ENCODE measurements at places on chromosomes 1 and 21.

DNA sequence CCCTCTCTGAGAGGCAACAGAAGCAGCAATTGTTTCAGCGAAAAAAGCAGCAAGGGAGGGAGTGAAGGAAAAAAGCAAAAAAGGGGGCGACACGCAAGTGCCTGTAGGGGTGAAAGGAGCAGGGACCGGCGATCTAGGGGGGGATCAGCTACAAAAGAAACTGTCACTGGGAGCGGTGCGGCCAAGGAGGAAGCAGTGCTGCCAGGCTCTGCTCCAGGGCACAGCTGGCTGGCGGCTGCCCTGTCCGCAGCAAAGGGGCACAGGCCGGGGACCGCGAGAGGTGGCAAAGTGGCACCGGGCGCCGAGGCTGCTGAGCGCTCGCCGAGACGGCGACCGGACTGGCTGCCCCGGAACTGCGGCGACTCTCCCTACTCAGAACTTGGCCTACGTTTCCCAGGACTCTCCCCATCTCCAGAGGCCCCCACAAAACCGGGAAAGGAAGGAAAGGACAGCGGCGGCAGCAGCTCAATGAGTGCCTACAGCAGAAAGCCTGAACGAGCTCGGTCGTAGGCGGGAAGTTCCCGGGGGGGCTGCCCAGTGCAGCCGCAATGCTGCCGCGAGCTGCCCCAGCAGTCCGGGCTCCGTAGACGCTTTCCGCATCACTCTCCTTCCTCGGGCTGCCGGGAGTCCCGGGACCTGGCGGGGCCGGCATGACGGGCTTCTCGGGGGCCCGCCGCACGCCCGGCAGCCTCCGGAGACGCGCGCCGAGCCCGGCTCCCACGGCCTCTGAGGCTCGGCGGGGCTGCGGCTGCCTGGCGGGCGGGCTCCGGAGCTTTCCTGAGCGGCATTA is 1.0 kb upstream of the CDKN2C start:
- DNase-seq = peak; percentile 32

- DNase-seq = no peak
Observed at GRCh38 chr1:243271996-243272395, 16.2 kb downstream of the SDCCAG8 start.

DNA sequence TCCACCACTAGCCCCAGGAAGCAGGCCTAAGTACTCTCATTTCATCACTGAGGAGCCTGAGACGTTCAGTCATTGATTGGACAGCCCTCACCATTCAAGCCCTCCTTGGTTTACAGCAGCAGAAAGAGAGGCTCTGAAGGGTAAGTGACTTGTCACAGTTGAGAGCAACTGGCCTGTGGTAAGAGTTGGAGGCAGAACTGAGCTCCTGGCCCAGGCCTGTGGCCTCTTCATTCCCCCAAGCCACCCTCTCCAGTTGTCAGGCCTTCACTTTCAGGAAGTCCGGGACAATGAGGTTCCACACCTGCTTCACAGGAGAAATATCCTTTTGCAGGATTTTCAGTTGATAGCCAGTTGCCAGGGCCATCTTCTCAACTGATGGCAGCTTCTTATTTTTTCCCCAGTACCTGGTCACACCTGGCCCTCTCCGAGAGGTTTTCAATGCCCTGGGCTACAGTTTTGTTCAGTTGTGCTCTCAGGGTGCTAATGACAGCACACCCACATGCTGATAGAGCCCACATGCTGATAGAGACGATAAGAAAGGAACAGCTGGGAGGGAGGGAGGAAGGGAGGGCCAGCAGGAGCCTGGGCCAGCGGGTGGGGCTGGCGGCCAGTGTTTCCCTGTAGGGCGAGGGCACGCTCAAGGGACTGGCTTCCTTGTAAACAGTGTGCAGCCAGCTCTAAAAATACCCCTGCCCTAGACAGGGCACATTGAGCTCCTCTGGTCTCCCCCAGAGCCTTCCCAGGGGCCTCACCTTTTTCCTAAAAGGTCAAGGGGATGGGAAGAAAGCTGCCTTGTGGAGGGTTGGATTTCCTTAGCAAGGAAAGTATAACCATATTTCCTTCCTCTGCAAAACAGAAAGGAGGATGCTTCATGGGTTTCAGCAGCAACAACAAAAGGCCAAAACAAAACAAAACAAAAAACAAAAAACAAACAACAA is 112.7 kb upstream of the JUN start:
- DNase-seq = peak; percentile 37

- no peak for DNase-seq
Observed at GRCh38 chr1:11384170-11384554, 94.8 kb upstream of the DISP3 start.

GRCh38 chr1:21012937-21013336 is 163.8 kb downstream of the EIF4G3 start:
- no peak for DNase-seq

- no peak for DNase-seq
Observed at GRCh38 chr1:95237981-95238703, 4.1 kb downstream of the RWDD3 start.

DNA sequence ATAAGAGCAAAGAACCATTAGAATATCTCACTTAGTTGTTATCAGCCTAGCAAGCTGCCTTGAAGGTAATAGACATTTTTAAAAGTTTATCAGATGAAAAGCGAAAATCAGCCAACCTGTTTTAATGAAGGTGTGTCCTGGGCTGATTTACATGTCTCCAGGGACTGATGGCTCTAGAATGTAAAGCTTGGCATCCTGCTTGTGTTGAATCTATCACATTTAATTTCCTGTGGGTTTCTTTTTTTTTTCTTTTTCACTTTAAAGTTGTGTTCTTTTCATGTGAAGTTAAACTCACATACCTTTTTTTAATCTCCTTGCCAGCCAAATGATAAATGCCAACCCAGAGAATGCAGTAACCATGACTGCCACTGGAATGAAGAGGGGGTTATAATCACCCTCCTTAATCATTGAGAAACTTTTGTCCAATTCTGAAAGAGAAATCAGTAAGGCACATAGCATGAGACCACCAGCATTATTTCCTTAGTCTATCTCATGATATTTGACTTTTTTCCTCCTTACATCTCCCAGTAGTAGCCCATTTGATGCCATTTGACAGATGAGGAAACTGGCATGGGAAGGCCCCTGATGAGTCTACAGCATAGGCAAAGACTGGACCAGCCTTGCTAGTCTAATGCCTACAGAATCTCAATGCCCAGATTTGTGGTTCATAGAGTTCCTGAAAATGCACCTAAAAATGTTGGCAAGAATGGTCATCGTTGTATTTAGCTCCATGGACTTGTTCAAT is 10.0 kb downstream of the SELL start:
- DNase-seq = no peak

- no peak for DNase-seq
Observed at GRCh38 chr1:227901906-227902640, 45.7 kb downstream of the WNT9A start.

DNA sequence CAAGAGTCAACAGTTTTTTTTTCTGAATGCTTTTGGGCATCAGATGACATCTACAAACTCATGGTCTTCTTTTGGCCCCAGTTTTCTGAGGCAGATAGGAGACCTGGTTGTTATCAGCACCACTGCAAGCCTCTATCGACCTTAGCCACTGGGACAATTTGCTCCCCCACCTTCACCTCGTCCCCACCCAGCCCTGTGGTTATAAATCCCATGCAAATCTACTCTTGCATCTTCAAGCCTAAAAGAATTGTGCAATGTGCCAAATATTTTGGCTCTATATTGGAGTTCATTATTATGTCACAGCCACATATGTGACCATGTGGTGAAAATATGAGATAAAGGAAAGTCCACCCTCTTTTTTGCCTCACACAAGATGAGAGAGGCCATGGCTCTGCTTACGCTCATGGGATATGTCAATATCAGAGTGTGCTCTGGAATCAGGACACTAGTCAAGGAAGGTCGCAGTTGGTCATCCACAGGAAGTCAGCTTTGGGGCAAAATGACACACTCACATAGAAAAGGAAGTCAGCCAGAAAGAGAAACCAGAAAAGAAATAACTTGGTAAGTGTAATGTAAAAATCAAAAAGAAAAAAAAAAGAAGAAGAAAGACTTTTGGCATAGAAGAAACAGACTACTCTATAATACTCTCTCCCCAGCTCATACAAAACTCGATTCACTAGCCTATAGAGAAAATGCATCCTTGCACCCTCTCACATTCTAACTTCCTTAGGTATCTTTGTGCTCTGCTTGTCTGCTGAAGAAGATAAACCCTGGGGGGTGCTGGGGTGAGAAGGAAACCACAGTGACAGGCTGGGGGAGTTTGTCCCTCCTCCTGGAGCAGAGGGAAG is 21.2 kb downstream of the SLC30A10 start:
- peak; percentile 72 for DNase-seq

DNA sequence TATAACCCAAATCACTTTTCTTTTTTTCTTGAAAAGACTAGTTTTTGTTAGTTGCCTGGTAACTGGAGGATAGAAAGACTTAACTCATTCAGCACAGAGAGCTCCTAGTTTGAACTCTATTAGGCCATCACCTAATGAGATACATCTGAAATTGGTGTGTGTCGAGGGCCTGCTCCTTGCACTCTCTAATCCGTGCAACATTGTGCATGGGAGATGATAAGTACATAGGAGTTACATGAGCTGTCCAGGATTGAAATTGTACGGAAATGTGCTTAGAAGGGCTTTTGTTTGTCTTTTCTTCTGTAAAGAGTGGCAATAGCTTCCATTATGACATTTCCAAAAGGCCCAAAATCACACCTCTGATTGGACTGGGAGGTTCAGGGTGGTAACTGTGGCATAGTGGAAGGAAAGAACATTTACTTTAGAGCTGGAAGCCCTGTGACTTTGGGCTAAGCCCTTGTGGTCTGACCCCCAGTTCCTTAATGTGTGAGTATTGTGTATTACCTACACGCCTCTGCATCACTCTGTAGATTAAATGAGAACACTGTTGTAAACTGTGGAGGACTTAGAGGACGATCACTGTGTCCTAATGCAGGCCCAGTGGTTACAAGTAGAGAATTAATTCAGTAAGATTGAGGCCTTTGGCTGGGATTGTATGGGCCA is 71.2 kb downstream of the FGGY start:
- DNase-seq = no peak

GRCh38 chr1:34657849-34658248 is 97.0 kb upstream of the GJB5 start:
- no peak for DNase-seq

DNA sequence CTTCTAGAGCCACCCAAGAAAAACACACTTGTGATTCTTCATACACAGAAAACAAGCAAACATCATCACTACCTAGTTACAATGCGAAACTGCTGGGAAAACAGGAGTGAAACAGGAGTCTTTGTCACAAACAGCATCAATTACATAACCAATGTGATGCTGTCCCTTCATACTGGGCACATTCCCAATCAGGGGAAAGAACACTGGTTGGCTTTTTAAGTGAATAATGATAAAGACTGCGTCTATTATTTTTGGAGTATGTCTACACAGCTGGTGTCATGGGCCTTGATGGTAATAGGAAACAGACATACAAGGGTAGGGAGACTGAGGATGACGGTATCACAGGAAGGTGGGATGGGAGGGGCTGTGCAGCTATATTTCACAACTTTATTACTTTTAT is 43.3 kb downstream of the SIPA1L2 start:
- DNase-seq = no peak

Measured in hematopoietic multipotent progenitor cell treated with erythropoietin and hydrocortisone succinate and interleukin-3 and kit ligand, for 15 days (in vitro differentiated cells).